Glutamatergic neuron (in vitro differentiated cells): ENCODE measurements at places on chromosomes 1 and 21.
A peak's percentile ranks its signal among the peaks of the same experiment; 100 is the strongest.

GRCh38 chr1:25799935-25800702 is at the start of gene SELENON:
TSS of gene SELENON (plus strand) at chr1:25800193. CDS start at chr1:25800231, 38 bp downstream.
- peak; percentile 81 for DNase-seq

DNA sequence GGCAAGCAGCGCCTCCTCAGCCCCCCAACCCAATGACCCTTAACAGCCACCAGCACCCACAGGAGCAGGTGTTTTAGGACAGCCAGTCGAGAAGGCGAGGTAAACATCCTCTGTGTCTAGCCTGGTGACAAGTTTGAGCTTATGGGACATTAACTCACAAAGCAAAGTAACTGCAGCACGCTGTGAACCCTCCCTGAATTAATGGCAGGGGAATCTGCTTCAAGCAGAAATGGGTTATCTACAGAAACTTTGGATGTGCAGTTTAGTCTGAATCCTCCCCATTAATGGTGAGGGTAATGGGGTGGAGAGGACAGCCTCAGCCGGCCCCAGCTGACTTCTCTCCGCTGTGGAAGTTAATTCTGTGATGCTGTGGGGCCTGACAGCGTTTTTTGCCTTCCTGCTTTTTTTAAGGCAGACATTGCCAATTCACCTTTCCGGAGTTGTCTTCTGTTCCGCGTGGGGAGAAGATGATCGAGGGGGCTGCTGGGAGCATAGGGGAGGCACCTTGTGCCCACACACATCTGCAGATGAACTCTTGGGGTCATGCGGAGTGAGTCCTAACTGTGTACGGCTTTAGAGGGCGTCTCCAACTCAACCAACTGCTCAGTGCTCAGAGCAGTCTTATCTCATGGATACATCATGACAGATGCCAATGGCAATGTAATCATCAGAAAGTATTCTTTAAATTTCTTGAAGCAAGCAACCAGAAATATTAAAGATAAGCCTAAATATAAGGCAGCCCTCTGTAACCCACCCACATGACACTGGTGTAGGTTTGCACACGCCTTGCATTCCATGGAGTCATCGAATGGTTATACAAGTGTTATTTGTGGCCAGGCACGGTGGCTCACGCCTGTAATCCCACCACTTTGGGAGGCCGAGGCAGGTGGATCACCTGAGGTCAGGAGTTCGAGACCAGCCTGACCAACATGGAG is 41.0 kb downstream of the POFUT2 start:
- DNase-seq = no peak

DNA sequence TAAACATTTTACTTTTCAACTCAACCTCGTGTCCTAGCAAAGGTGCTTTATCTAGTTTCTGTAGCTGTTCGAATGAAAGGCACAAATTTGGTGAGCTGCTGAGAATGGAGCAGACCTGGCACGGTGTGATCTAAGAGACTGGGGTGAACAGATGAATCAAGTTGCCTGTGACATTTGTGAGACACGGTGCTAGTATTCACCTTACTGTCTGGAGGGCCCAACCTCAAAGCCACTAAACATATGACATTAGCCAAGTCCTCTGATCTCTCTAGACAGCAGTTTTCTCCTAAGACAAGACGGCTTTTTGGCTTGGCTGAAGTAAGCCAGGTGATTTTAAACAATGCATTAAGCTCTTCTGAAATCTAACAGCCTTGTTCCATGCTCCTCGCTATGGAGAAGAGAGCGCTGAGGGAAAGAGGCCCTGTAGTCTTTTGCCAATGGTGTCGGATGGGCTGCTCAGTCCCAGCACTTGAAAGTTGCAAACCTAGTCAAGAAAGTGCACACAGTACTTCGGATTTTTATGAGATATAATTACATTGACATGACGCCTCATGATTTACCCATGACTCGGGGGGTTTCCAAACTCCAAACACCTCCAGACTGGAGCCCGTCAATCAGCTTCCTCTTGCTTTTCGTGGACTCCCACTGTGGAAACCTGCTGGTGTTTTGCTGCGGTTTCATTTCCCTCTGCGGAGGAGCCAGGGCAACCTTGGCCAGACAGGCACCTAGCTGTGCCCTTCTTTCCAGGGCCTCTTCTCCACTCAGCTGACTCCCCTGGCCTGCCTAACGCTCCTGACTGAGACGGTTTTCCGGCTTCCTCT is 794 bp upstream of the TOR3A start:
- no peak for DNase-seq

DNA sequence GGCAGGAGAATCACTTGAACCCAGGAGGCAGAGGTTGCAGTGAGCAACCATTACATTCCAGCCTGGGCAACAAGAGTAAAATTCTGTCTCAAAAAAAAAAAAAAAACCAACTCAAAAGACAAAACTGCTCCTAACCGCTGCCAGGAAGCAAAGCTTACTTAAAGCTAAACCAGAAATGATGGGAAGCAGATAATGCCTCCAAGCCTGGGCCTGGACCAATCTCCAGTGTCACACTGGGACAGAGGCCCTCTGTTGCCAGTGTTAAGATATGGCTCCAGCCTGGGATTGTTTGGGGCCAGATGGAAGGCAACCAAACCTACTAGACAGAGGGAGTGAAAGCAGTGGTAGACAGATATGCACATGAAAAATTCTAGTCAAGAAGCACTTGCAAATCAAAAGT is 36.9 kb downstream of the NSL1 start:
- DNase-seq = no peak

DNA sequence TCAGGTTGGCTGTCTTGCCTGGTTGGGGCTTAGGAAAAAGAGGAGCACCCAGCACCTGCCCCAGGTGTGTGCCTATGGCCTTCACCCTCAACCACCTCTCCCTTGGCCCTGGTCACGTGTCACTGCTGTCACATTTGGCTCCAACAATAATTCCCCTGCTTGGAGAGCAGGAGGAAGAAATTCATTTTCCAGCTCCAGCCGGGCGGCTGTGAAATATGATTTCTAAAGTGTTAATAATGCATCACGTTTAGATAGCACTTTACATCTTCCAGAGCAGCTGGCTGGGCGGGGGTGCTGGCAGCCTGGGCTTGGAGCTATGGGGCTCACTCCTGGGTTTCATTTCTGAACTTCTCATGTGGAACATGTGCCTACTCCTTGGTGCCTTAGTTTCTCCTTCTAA is 63.1 kb downstream of the KIRREL1 start:
- DNase-seq = no peak

DNA sequence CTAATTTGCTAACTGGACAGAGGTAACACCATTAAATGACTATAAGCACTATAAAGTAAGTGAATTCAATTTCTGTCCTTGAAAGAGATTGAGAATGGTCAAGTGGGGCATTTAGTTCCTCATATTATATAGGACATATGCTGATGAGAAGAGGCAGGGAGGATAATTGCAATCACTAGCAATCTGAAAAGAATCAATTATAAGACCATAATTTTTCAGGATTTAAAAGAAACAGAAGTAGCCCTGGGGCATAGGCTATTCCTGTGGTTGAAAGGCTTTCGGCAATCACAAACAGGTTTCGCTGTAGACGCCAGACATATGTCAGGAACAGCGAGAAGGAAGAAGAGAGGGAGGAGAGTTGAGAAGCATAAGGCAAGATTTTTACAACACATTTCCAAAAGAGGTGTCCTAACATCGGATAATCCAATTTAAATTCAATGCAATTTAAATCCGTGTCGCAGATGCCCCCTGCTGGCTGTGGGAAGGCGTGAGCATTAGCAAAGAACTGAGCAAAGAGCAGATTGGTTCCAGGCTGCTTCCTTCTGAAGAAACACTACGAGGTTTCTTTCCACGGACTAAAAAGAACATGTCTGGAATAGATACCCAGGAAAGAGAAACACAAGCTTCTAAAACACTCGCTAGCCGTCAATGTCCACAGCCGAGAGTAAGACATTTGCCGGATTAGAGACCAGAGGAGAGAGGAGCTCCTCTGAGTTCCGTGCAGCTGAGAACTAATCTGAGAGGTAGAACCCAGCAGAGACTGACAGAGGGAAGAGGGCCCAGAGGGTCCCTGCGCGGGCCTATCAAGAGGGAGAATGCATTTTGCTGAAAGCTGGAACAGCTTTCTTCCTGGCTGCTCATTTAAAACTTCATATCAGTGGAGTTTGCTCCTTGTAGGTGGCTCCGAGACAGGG is 27.9 kb downstream of the RGS5 start:
- DNase-seq = peak; percentile 80

- DNase-seq = no peak
Observed at GRCh38 chr1:85584923-85585322, 4.4 kb downstream of the CCN1 start.

GRCh38 chr1:241542199-241542907 is 10.2 kb downstream of the KMO start:
- no peak for DNase-seq

GRCh38 chr1:234745276-234745675 is 135.3 kb upstream of the IRF2BP2 start:
- no peak for DNase-seq

GRCh38 chr21:14572204-14572780 is 26.2 kb upstream of the SAMSN1 start:
- no peak for DNase-seq

- DNase-seq = no peak
Observed at GRCh38 chr1:153506831-153507413, 28.9 kb downstream of the S100A6 start.

GRCh38 chr1:39326836-39327235 is 122.3 kb downstream of the MACF1 start:
- no peak for DNase-seq

DNA sequence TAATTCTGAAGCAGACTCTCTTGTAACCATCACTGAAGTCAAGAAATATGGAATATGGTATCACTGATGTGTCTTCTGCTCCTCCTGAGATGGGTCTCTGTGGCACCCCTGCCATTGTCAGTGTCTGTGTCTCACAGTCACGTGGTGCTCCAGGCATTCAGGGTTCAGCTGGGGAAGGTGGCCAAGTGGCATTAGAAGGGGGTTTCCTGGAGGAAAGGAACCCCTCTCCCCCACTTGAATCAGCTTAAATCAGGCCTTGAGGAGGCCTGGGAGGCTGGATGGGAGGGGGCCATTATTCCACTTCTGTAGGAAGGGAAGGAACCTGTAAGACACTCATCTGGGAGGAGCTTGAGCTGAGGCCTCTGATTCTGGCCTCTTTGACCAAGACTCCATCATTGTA is 20.5 kb downstream of the CYP4B1 start:
- no peak for DNase-seq

GRCh38 chr1:182795563-182796228 is 6.1 kb downstream of the NPL start:
- DNase-seq = no peak

DNA sequence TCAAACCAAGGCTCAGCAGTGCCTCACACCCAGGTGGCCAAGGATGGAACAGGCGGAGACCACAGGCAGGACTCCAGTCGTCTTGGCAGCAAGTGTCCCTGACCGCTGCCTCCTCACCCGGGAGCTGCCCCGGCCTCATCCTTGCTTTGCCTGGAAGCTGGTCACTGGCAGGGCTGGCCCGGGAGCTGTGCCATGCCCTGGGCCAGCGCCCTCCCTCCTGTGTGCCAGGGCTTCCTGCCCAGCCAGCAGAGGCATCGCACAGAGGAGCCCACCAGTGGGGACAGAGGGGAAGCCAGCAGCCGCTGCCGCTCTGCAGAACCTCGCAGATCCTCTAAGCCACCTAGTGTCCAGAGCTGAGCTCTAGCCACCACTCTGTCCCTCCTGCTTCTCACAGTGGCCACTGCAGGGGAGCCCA is 7.8 kb downstream of the CASZ1 start:
- DNase-seq = peak; percentile 48

GRCh38 chr1:82223091-82223490 is 422.4 kb downstream of the ADGRL2 start:
- no peak for DNase-seq

DNA sequence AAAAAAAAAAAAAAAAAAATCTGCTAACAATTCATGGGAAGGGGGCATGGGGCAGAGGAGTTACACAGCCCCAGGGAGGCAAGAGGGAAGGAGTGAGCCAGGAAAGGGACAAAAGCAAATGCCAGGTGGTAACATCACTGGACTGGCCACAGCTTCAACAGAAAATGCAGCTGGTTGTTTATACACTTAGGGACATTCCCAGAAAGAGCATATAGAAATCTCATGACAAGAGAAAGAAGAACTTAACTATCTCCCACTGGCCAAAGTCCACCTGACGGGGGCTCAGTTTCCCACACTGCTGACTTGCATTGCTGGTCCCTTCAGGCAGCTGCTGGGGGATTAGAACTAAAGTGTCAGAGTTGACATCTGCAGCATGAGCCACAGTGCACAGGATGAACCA is 14.8 kb downstream of the IL12RB2 start:
- no peak for DNase-seq

- no peak for DNase-seq
Observed at GRCh38 chr1:110283677-110284076, 55.5 kb upstream of the RBM15 start.

GRCh38 chr1:29223521-29223920 is 7.2 kb downstream of the MECR start:
- DNase-seq = no peak

DNA sequence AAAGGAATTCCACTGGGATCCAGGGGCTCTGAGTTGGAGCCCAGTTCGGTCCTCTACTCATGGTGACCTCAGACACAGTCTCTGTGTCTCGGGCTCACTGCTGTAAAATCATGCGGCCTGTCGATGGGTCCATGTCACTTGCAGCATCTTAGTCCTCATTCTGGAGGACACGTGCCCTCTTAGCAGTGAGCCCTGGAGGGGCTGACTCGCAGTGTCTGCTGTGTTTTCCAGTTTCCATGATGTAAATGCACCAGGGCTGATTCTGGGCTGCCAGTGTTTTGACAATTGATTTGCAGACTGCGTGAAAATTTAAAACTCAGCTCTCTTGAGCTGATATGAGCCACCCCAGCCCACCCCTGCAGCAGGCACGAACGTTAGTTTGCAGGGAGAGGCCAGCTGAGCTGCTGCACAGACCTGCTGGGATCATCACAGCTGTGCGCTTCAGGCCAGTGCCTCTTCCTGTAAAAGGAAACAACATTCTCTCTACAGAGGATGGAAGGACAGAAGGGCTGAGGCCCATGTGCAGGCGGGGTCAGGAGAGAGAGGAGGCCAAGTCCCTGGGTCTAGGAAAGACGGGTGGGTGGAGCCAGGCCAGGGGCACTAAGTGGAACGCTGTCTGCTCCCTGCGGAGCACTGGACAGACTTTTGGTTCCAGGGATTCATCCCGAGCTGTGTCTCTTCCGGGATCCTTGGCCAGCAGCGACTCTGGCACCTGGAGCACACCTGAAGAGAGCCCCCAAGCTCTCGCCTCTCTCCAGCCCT is 42.6 kb downstream of the RSPH1 start:
- DNase-seq = peak; percentile 63

GRCh38 chr1:33322109-33322508 is 1.2 kb upstream of the A3GALT2 start:
- no peak for DNase-seq

- no peak for DNase-seq
Observed at GRCh38 chr1:234148816-234149215, 224.4 kb upstream of the COA6 start.

- no peak for DNase-seq
Observed at GRCh38 chr1:214557952-214558735, 6.7 kb upstream of the PTPN14 start.

GRCh38 chr1:63828322-63829044 is 54.7 kb downstream of the ROR1 start:
- DNase-seq = no peak

- DNase-seq = no peak
Observed at GRCh38 chr1:197178998-197179397, 32.5 kb upstream of the ASPM start.
